ENCODE measurements at places on chromosomes 1 and 21.

- DNase-seq, result no peak
Measured at GRCh38 chr1:86018283-86018923, 138.2 kb downstream of the COL24A1 start.

DNA sequence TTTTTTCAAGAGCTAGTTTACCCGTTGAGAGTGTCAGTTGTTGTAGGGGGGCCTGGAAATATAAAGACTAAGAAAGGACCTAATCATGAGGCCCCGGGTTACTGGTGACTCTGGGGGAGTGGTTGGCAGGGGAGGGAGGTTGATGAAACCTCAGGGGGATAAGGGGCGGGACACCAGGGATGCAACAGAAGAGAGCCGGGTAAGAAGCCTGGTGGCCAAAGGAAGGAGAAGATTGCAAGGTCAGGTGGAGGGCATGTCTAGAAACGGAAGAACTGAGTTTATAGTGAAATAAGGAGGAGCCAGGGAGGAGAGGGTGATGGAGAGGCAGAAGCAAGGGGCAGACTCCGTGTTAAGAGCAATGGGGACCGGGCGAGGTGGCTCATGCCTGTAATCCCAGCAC lies 12.5 kb upstream of the SPOCD1 start:
- no peak for DNase-seq

DNA sequence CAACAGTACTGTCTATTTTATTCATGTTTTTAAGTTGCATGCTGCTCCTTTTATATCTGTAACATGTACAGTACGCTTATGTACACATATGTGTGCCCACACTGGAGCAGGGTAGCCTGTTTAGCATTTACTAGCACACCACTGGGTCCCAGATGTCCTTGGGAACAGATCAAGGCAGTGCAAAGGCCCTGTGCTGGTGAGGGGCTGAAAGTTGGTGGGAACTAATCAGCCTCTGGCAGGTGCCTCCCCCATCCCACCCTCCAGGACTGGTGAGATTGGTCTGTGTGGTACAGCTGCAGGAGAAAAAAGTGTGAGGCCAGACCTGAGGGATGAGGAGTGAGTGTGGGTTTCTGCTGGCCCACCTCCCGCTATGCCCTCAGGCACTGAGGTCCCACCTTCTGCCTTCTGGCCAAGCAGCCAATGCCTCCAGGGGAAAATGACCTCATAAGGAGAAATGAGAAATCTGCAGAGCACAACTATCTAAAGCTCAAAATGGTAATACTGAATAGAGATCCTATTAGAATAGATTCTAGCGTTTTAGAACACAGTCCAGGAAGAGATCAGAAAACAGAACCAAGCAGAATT lies 58.9 kb downstream of the POFUT2 start:
- DNase-seq, result no peak

GRCh38 chr1:82086739-82087138 lies 286.0 kb downstream of the ADGRL2 start:
- no peak for DNase-seq

DNA sequence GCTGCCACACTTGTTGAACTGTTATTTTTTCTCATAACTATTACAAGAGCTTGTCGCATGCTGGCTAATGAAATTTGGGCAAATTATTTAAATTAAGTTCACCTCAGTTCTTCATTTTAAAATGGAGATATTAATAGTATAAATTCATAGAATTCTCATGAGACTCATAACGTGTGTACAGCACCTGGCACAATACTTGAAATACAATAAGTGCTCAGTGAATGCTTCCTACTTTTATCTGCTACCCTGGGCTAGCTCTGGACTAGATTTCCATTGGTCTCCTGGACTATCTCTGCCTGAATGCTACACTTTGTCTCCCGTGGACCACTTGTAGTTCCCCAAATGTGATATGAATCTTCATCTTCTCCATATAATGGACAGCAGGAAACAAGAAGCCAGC lies 919 bp downstream of the SLAMF6 start:
- DNase-seq, result no peak

DNA sequence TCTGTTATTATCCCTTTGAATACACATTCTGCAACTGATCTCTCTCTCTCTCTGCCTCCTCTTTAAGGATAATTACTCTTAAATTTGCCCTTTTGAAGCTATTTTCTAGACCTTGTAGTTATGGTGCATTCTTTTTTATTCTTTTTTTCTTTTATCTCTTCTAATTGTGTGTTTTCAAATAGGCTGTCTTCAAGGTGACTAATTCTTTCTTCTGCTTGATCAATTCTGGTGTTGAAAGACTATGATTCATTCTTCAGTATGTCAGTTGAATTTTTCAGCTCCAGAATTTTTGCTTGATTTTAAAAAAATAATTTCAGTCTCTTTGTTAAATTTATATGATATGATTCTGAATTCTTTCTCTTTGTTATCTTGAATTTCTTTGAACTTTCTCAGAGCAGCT lies 95.6 kb upstream of the GPR52 start:
- DNase-seq, result no peak

DNA sequence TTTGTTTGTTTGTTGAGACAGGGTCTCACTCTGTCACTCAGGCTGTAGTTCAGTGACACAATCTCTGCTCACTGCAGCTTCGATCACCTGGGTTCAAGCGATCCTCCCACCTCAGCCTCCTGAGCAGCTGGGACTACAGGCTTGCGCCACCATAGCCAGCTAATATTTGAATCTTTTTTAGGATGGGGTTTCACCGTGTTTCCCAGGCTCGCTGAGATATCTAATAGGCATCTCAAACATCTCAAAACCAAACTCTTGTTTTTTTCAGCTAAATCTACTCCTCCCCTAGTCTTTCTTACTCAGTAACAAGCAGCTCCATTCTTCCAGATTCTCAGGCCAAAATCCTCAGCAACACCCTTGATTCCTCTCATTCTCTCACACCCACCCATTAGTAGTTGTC lies 22.0 kb upstream of the SRRM1 start:
- DNase-seq, result no peak

GRCh38 chr1:206821493-206821892 lies 43.9 kb upstream of the IL20 start:
- no peak for DNase-seq
